ENCODE measurements at places on chromosomes 16 and 17. TPM values are rescaled to one million over a fixed set of nuclear protein-coding genes. Genes with fewer than 3 reads are reported as not detected.

The ATP2A1 gene
- not detected for polyA plus RNA-seq

The TEX14 gene
- polyA plus RNA-seq, result not detected

The RMI2 gene
- 13.8 TPM for polyA plus RNA-seq

The TMEM235 gene
- polyA plus RNA-seq, result not detected

The CX3CL1 gene
- not detected for polyA plus RNA-seq

The TMEM231 gene
- 5.8 TPM for polyA plus RNA-seq

The EPX gene
- not detected for polyA plus RNA-seq

The MT3 gene
- not detected for polyA plus RNA-seq

The DNAAF8 gene
- polyA plus RNA-seq, result 0.35 TPM

The FN3KRP gene
- 16.7 TPM for polyA plus RNA-seq

The CRYBA1 gene
- polyA plus RNA-seq, result not detected

The RPH3AL gene
- 13.8 TPM for polyA plus RNA-seq

The TP53I13 gene
- polyA plus RNA-seq, result 29.4 TPM

The KCNG4 gene
- not detected for polyA plus RNA-seq

The HSPB9 gene
- 0.15 TPM for polyA plus RNA-seq

The SLC16A11 gene
- polyA plus RNA-seq, result 3.4 TPM

The PIK3R6 gene
- 7.7 TPM for polyA plus RNA-seq

The ZNF768 gene
- polyA plus RNA-seq, result 12.7 TPM

The C17orf75 gene
- 9.6 TPM for polyA plus RNA-seq

The C16orf89 gene
- polyA plus RNA-seq, result not detected

The INCA1 gene
- 0.36 TPM for polyA plus RNA-seq

The SLC38A8 gene
- not detected for polyA plus RNA-seq

The MT1F gene
- polyA plus RNA-seq, result 9.7 TPM

The CACNG1 gene
- not detected for polyA plus RNA-seq

The TPSG1 gene
- polyA plus RNA-seq, result not detected

The TPSAB1 gene
- polyA plus RNA-seq, result not detected

The CHST6 gene
- 0.13 TPM for polyA plus RNA-seq

The MYL4 gene
- not detected for polyA plus RNA-seq

The ABCA6 gene
- 0.80 TPM for polyA plus RNA-seq

The MSLN gene
- not detected for polyA plus RNA-seq

The CDRT15 gene
- not detected for polyA plus RNA-seq

The GPR179 gene
- polyA plus RNA-seq, result not detected

The SLC12A3 gene
- 1.6 TPM for polyA plus RNA-seq

The AHSP gene
- not detected for polyA plus RNA-seq

The LRRC46 gene
- 0.90 TPM for polyA plus RNA-seq

The MT1H gene
- polyA plus RNA-seq, result not detected

The CDRT15L2 gene
- not detected for polyA plus RNA-seq

The HOXB4 gene
- polyA plus RNA-seq, result 0.14 TPM

The C16orf46 gene
- not detected for polyA plus RNA-seq

The MYH8 gene
- polyA plus RNA-seq, result not detected

The SLC5A11 gene
- polyA plus RNA-seq, result 0.13 TPM

The NLGN2 gene
- not detected for polyA plus RNA-seq

The PRAC2 gene
- not detected for polyA plus RNA-seq

The LAT gene
- polyA plus RNA-seq, result 8.3 TPM

The PRAC1 gene
- polyA plus RNA-seq, result not detected

The CD79B gene
- polyA plus RNA-seq, result 1,452 TPM

The RAI1 gene
- polyA plus RNA-seq, result 3.0 TPM

The MVD gene
- polyA plus RNA-seq, result 26.0 TPM

The CACNA1H gene
- not detected for polyA plus RNA-seq

The TAT gene
- polyA plus RNA-seq, result not detected

The GLP2R gene
- not detected for polyA plus RNA-seq

The IRX6 gene
- not detected for polyA plus RNA-seq

The GDPD1 gene
- polyA plus RNA-seq, result 2.6 TPM

The FN3K gene
- polyA plus RNA-seq, result not detected

Measured in IgD-negative memory B cell (primary cell).